ENCODE measurements at places on chromosomes 5 and 9. TPM values are rescaled to one million over a fixed set of nuclear protein-coding genes. Genes with fewer than 3 reads are reported as not detected.

Gene BRD8
- total RNA-seq, result 36.5 TPM

Gene ECSCR
- total RNA-seq, result not detected

Gene INSL4
- not detected for total RNA-seq

Gene ARHGEF37
- 3.7 TPM for total RNA-seq

Gene FAM151B
- 5.1 TPM for total RNA-seq

Gene AQP7
- total RNA-seq, result not detected

Gene FGF10
- total RNA-seq, result not detected

Gene NFIB
- 5.2 TPM for total RNA-seq

Gene IL9
- total RNA-seq, result not detected

Gene MYORG
- total RNA-seq, result 13.1 TPM

Gene LURAP1L
- total RNA-seq, result 5.9 TPM

Gene DIRAS2
- 0.11 TPM for total RNA-seq

Gene NUTM2F
- total RNA-seq, result not detected

Gene LAMC3
- 0.39 TPM for total RNA-seq

Gene MLANA
- not detected for total RNA-seq

Gene SOHLH1
- total RNA-seq, result not detected

Gene GNA14
- total RNA-seq, result 2.0 TPM

Gene HTR1A
- total RNA-seq, result not detected

Gene SV2C
- total RNA-seq, result not detected

Gene ARHGEF39
- 1.6 TPM for total RNA-seq

Gene PAM
- total RNA-seq, result 194 TPM

Gene SNCB
- total RNA-seq, result not detected

Gene PTGDS
- 0.76 TPM for total RNA-seq

Gene ARSI
- 9.4 TPM for total RNA-seq

Gene XRCC4
- 6.1 TPM for total RNA-seq

Gene PCDHB2
- total RNA-seq, result 1.2 TPM

Gene ORM1
- total RNA-seq, result not detected

Gene RAPGEF1
- 25.9 TPM for total RNA-seq

Gene FST
- 26.6 TPM for total RNA-seq

Gene PDE6A
- total RNA-seq, result 0.11 TPM

Gene CA9
- not detected for total RNA-seq

Gene ANKRD31
- total RNA-seq, result 0.43 TPM

Gene ZNF454
- total RNA-seq, result 2.7 TPM

Data from placental epithelial cell (primary cell).